NCI-H1092 treated with DMSO at 0.1 percent for 48 hours (cell line): ENCODE measurements at places on chromosomes 12 and 14.

- peak; percentile 92 for DNase-seq
These were observed 56.7 kb downstream of the C14orf132 start for GRCh38 chr14:96095581-96096476.

GRCh38 chr14:75487155-75487671 lies 35.1 kb upstream of the BATF start:
- no peak for DNase-seq

- DNase-seq, result no peak
These were observed 178.3 kb downstream of the NAV3 start for GRCh38 chr12:78009031-78009430.

DNA sequence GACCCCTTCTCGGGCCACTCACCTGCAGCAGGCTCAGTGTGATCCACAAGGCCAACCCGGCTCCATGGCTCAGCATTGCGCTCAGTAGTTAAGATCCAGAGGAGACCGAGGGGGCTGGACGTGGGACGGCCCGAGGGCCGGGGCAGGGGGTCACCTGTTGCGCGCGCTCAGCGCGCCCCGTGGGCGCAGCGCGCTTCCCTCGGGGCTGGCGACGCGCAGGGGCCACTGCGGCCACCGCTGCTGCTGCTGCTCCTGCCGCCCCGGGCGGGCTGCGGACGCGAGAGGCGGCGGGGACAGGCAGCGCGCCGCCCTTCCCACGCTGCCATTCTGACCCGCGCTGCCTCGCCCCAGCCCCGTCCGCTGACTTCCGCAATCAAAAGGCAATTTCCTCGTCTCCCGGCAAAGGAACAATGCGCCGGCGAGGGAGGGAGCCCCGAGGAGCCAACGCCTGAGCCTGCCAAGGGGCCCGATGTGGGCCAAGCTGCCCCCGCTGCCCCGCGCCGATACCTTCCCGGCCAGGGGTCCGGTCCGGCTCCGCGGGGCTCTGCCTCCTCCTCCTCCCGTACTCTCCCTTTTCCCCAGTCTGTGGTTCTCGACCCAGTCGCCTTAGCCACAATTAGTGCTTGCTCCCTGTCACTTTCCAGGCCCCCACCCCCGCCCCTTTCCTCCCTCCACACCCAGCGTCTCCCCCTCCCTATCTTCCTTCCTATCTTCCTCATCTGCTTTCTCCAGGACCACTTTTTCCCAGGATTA lies 27.3 kb downstream of the PTPRB start:
- DNase-seq, result no peak

- no peak for DNase-seq
These were observed 194.4 kb downstream of the EFCAB11 start for GRCh38 chr14:89760086-89760485.

GRCh38 chr12:111503116-111503515 lies 96.0 kb downstream of the ATXN2 start:
- DNase-seq, result no peak

GRCh38 chr12:120764816-120765215 lies 39.2 kb downstream of the ACADS start:
- no peak for DNase-seq

- DNase-seq, result peak; percentile 40
These were observed 46.3 kb downstream of the PHETA1 start for GRCh38 chr12:111322336-111323250.

DNA sequence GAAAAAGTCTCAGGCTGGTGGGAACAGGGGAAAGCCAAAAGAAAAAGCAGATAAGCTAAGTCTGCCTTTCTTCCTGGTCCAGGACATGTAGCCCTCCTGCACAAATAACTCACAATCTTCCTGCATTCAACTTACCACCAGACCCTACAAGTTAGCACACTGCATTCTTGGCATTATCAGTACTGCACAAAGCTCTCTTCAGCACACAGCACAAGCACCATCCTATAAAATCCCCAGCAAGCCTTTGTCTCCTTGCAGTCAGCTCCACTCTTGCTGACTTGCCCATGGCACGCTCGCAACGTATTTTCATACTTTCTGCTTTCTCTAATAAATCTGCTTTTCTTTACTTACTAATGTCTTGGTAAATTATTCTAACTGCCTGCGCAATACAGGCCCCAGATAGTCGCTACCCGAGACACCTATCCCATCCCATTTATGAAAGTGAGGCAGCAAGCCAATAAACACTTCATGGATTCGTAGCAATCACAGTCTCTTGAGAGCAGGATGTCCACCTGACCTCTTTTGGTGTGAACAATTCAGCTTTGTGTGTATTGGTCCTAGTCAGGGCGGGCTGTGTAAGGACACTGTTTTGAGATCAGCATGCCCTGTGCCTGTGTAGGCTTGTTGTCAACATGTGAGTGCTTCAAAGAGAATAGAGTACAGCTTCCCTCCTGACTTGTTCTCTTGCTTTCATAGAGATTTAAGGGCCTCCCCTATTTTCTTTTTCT lies 49.0 kb downstream of the TMEM117 start:
- DNase-seq, result no peak

GRCh38 chr12:12436831-12437345 lies 80.0 kb downstream of the BORCS5 start:
- DNase-seq, result no peak

- no peak for DNase-seq
These were observed 56.7 kb downstream of the BCL11B start for GRCh38 chr14:99215277-99215676.

DNA sequence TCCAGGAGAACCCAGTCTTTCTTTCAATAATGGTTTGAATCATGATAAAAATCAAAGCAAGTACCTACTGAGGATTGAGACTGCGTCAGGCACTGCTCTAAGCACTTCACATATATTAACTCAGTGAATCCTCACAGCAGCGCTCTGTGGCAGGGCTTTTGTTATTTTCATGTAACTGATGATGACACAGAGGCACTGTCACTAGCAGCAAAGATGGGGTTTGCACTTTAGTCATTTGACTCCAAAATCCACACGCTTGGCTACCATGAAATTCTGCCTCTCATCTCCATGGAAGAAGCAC lies 98.8 kb upstream of the GSC start:
- no peak for DNase-seq

GRCh38 chr12:50402264-50403000 lies 1.7 kb downstream of the LARP4 start:
- no peak for DNase-seq

DNA sequence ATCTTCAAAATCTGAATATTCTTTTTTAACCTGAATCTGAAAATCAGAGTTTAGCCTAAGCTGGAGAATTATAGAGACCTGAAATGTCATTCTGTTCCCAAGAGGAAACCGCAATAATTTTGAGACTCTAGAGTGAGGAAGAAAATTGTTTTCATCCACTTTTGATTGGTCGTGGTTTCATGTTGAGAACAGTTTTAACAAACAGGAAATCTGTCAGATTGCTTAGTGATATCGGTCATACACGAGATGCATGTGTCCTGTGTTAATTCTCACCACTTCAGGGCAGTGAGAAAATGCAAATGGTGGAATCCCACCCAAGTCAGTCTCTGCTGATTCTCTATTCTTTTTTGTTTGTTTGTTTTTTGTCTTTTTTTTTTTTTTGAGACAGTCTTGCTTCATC lies 1498.5 kb upstream of the TMEM132C start:
- DNase-seq, result no peak

GRCh38 chr14:69318241-69318640 lies 58.3 kb downstream of the GALNT16 start:
- DNase-seq, result no peak

DNA sequence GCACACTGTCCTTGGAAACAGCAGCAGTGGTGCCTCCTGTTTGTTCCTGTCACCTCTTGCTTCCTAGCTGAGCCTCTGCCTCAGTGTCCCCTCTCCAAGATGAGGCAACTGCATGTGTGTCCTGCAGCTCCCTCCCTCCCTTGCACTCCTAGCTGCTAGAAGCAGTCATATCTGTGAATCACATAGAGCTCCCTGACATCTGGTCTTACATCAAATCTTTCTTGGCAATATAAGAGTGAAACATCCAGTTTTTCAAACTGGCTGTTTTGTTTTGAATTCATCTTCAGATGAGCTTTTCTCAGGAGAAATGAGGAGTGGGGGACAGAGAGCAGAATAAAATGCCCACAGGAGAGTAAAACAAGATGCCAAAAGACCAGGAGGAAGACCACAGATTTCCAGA lies 103.7 kb downstream of the VCPKMT start:
- no peak for DNase-seq

DNA sequence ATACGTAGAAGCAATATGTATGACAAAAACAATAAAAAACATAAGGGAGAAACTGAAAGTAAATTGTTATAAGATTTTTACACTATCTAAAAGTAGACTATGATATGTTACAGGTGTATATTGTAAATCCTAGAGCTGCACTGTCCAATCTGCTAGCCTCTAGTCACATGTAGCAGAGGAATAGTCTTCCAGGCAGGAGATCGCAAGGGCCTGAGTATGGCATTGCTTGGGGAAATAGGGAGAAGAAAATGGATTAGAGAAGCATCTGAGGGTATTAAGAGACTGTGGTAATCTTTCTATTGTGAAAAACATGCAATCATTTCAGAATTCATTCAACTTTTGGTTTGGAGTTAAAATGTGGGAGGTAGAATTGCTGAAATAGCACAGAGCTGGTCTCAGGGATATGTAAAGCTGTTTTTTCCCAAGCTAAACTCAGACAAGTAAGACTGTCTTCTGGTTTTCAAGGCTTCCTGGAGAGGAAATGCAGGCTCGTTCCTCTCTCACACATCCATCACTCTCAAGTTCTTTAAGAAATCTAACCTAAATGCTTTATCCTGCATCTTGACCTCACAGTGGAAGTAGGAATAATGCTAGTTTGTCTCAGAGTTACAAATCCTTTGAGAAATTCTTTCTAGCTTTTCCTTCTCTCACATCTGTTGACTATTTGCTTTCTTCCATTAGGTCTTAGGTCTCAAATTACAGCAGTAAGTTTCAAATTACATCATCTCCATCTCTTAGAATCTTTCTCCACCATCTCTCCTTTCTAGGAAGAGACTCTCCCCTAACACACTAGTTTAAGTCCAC lies 7.6 kb upstream of the CCDC184 start:
- DNase-seq, result no peak

DNA sequence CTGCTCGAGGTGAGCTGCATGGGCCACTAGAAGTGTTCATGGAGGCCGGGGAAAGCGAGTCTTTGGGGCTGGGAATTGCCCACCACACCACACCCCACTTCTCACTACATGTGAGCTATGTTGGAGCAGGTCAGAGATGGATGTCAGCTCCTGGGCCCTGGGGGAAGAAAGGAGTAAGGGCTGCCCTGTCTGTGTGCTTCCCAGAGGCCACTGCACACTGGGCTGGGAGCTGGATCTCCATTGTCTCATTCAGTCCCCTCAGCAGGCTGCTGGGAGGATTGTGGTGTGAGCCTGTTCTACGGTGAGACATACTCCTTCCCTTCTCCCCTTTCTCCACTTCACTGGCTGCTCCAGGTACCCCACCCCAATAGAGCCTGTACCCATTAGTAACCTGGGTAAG lies 10.5 kb downstream of the FIGNL2 start:
- DNase-seq, result no peak

DNA sequence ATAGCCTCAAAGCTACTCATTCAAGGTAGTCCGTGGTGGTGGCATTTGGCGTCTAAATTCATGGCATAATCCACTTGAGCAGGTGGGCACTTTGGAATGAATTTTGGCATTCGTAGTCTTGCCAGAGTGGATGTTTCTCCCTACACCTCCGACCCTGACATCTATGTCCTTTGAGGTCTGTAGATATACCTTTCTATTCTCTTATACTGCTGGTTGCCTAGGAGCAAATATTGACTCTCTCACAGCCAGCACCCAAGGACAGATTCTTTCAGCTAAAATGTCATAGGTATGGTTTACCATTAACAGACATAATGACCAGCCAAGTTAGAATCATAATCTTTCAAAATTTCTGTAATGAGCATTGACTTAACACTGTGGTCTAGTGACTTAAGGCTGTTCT lies 47.4 kb upstream of the FLRT2 start:
- DNase-seq, result no peak

DNA sequence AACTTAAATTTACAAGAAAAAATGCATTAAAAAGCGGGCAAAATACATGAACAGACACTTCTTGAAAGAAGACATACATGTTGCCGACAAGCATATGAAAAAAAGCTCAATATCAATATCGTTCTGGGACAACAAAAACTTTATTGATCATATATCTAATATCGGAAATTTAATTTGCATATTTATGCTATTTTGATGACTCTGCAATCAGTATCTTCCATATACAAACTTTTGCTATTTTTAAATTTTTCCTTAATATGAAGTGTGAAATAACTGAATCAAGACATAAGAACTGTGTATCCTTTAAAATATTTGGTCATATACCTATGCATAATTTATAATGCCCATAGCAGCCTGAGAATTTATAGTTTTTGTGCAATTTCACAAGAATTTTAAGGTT lies 224.6 kb downstream of the ALX1 start:
- DNase-seq, result no peak

- no peak for DNase-seq
These were observed 24.1 kb upstream of the BICDL1 start for GRCh38 chr12:119964929-119965328.

DNA sequence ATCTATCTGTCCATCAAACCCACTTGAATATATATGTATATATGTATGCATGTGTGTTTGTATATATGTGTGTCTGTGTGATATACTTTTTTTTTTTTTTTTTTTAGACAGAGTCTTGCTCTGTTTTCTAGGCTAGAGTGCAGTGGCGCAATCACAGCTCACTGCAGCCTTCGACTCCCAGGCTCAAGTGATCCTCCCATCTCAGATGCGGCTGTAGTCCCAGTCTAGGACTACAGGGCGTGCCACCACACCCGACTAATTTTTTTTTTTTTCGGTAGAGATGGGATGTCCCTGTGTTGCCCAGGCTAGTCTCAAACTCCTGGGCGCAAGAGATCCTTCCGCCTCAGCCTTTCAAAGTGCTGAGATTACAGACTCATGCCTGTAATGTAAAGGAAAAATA lies 13.0 kb upstream of the APOBEC1 start:
- no peak for DNase-seq

DNA sequence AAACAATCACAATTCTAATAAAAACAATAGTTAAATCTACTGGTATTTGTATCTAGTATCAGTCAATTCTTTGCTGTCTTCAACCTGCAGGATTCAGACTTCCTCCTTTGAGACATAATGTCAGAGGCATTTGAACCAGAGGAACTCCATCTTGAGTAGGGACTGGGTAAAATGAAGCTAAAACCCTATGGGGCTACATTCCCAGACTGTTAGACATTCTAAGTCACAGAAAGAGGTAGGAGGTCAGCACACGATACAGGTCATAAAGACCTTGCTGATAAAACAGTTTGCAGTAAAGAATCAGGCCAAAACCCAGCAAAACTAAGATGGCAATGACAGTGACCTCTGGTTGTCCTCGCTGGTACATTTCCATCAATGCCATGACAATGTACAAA lies 48.2 kb upstream of the MAP3K9 start:
- no peak for DNase-seq

- no peak for DNase-seq
These were observed 637.0 kb upstream of the TBX3 start for GRCh38 chr12:115320967-115321366.

DNA sequence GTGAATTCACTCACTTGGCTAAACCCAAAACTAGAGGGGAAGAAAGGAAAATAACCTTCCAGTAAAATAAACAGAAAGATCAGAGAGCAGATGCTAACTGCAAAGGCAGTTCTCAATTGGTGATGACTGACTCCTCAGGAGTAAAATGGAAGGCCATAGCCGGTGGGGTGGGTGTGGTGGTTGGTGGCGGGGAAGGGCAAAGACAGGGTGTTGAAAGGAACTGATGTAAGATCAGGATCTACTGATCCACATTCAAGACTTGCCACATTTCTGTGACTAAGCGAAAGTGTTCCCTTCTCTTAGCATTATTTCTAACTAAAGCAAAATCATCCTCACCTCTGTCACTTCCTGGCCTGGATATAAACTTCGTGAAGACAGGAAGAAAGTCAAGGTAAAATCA lies 26.3 kb upstream of the TC2N start:
- DNase-seq, result no peak
